ENCODE measurements at places on chromosomes 16 and 17.

DNA sequence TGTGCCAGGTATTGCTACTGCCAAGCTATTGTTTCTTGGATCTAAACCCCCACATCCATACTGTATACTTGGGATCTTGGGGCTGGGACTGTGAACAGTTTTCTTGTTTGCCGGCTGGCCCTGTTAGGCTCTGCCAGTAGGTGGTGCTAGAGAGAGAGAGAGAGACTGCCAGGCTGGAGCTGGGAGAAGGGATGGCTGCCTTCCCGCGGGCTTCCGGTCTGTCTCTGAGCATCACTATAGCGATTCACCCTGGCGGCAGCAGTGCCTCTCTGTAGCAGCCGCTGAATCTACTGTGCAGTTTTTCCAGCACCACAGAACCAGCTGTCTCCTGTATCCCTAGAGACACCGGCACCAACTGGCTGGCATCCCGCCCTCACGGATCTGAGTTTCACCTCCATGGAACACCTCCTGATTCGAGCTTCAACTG lies 201.2 kb downstream of the UTP18 start:
- DNase-seq: peak; percentile 22

GRCh38 chr16:27945233-27945973 lies 118.1 kb downstream of the GSG1L start:
- DNase-seq: no peak

DNA sequence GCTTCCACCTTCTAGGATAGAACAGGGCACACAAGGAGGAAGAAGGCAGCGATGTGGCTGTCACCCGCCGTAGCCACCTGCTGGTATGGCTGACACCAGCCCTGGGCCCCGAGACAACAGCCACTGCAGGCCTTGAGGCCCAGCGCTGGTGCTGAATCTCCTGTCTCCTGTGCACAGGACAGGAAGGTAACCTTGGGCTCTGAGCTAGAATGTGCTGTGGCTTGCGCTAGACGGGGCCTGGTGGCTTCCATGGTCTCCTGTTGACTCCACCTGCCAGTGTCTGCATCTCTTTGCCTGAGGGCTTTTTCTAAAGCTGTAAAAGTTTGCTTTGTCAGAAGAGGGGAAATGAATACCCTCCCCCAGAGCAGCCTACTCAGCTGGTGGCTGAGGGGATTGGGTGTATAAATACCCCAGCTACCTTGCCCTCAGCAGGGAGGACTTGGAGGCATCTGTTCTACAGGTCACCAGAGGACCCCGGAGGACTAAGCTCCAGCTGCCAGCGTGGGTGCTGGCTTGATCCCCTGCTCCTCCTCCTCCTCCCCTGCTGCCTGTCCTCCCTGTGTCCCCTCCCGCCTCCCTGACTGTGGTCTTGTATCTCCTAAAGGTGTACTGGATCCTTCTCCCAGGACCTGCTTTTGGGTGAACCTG lies 76.1 kb upstream of the SDK2 start:
- no peak for DNase-seq

GRCh38 chr17:3613124-3613523 lies 3.9 kb upstream of the TRPV1 start:
- DNase-seq: no peak

- DNase-seq: no peak
These were observed 38.0 kb downstream of the MMP15 start for GRCh38 chr16:58063377-58064076.

DNA sequence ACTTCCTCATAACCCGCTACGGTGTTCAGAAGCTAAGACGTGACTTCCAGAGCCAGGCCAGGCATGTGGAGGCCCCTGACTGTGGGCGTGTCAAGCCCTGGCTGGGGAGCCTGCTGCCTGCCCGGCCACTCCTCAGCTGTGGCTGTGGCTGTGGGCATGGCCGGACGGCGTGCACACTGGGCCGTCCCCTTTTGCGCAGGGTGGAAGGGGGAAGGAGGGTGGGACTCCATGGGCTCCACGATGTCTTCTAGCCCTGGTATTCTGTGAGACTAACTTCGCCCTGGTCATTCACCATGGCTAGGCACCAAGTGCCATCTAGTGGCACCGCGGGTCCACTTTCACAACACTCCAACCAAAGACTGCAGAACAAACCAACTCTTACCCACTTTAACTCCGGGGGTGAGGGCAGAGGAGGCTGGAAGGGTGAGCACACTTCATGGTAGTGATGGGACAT lies 67.9 kb downstream of the N4BP1 start:
- no peak for DNase-seq

- DNase-seq: no peak
These were observed 509.0 kb upstream of the KIF2B start for GRCh38 chr17:53313746-53314145.

DNA sequence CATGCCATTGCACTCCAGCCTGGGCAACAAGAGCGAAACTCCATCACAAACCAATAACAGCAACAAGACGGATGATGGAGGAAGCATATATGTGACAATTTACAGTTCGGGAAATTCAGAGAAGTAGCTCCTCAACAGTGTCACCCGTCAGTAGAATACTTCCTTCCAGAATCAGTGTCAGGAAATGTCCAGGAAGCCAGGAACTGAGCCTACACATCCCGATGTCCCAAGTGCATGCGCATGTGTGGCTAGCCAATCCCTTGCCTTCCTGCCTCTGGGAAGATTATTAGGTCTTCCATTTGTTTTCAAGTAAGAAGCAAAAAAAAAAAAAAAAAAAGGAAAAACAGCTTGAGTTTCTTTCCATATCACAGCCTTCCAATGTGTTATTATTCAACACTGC lies 1.4 kb upstream of the PITPNC1 start:
- no peak for DNase-seq

DNA sequence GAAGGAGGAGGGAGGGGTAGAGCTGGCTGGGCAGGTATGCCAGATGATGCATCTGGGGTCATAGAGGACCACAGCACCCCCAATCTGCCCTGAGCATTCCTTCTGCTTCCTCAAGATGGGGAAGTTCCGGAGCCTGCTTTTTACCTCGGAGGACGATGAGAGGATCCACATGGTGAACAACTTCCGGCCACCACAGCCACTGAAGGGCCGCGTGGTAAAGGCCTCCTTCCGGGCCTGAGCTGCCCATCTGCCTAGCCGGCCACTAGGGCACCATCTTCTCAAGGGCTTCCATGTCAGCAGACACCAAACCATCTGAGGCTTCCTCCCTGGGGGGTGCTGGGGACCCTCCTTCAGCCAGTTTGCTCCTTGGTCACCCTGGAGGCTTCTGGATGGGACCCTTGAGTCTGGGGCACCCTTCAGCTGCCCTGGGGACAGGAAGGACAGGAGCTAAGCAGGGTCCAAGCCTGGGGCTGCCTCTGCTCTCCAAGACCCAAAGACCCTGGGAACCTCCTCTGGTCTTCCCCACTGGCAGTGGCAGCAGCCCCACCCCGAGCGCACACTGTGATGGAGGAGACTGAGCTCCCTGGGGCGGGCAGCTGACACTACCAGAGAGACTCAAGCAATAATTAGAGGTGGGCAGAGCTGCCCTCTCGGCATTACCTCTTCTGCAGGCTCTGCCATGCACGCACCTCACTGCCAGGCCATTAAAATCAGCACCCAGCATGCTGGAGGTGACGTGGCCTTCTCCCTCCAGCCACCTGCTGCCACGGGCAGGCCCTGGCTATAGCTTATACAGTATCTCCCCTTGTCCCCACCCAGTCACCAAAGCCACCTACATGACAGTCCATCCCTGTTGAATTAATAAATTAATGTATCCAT lies 9.3 kb downstream of the CA7 start:
- no peak for DNase-seq

- no peak for DNase-seq
These were observed 712.8 kb downstream of the CDH8 start for GRCh38 chr16:61323456-61323855.

DNA sequence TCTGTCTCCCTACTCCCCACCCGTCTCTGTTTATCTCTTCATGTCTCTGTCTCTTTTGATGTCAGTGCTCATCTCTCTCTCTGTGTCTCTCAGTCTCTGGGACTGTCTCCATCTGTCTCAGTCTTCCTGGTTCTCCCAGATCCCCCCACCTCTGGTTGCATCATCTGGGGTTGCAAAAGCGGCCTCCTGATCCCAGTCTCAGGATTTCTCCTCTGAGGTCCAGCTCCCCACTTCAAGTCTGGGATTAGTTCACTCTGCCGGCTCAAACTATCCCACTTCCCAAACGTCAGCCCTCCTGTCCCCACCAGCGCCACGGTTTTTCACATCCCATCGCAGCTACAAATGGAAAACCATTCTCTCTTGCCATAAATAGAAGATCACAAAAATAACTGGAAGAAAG lies 9.0 kb downstream of the TEKT5 start:
- DNase-seq: no peak

GRCh38 chr16:85312642-85313525 lies 200.6 kb upstream of the CIBAR2 start:
- no peak for DNase-seq

DNA sequence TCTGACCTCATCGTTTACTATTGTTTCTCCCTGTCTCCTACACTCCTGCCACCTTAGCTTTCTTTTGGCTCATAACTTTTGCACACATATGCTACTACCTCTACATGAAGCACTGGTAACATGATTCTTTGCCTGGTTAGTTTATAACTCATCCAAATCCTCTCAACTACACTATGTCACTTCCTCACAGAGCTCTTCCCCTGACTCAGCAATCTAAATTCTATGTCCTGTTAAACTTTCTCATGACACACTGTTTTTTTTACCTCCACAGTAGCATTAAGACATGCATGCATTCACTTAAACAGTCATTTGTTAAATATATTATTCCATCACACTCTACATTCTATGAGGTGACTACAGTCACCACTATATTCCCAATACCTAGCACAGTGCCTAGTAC lies 19.7 kb downstream of the APPBP2 start:
- no peak for DNase-seq

- no peak for DNase-seq
These were observed 328.6 kb downstream of the MAP2K6 start for GRCh38 chr17:69743091-69743490.

GRCh38 chr17:47225911-47226688 lies 17.0 kb downstream of the MYL4 start:
- DNase-seq: no peak

GRCh38 chr17:45170931-45171337 lies 9.3 kb downstream of the HEXIM2 start:
- no peak for DNase-seq

DNA sequence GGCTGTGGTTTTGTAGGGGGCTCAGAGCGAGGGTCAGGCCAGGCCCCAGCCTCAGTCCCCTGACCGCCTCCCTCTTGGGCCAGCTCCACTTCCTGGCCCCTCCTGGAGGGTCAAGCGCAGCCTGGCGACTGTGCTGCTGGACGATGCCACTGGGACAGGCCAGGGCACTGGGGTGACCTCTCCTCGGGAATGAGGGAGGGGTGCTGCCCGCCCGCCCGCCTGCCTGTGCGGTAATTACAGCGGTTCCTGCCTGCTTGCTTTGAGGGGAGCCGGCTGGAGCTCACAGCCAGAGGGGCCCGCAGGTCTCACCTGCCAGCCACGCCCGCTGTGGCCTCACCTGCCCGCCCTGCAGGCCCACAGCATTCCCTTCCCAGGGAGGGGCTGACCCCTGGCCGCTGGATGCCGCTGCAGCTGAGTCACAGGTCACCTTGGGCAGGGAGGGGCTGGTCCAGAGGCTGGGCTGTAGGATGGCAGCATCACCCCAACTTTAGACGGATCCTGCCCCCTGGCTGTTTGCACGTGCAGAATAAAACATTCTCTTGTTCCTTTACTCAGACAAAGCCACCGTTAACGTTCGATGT lies 76.7 kb upstream of the CBX4 start:
- DNase-seq: no peak

DNA sequence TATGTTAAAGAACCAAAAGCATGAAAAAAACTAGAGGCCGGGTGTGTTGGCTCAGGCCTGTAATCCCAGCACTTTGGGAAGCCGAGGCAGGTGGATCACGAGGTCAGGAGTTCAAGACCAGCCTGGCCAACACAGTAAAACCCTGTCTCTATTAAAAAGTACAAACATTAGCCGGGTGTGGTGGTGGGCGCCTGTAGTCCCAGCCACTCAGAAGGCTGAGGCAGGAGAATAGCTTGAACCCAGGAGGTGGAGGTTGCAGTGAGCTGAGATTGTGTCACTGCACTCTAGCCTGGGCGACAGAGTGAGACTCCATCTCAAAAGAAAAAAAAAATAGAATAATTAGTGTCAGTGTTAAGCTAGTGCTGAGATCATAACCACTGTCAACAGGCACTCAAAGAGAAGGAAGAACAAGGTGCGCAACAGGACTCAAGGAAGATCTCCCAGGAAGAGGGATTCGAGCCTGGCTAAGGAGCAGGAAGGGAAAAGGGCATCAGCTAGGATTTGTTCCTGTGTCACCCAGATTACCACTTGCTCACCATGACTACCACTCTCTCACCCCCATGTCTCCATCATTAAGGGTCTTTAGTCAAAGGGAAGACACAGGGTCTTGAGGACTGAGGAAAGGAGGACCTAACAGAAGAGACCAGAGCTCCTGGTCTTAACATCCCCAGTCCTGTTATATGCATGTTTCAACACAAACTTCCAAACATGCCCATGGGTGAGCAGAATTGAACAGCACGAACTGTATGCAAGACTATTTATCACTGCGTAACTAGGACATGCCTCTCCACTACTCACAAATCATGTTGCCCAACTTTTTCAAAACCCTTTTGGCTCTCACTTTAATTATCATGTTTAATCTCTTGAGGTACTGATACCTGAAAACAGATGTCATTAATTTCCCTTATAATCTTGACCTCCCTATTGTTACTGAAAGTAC lies 88.3 kb upstream of the PLEKHM1 start:
- DNase-seq: no peak

GRCh38 chr16:75248142-75248535 lies 3.3 kb downstream of the BCAR1 start:
- DNase-seq: no peak

GRCh38 chr17:72693956-72694355 lies 398.5 kb downstream of the SLC39A11 start:
- DNase-seq: no peak

- DNase-seq: no peak
These were observed 30.1 kb downstream of the IKZF3 start for GRCh38 chr17:39834017-39834416.

DNA sequence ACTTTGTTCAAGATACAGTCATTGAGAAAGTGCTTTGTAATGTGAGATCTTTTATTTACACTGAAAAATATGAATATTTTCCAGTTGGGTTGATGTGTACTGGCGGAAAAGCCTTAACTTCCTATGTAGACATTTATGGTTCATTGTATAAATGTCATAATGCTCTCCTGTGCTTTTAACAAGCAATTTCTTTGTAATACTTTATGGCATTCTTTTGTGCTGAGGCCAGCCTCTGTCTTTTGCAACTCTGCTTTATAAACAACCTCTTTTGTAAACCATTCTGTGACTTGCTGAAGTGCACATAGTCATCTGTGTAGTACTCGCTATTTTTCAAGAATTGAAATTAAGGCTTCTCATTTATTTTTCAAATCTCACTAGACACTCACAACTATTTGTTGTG lies 291.2 kb downstream of the CDH11 start:
- no peak for DNase-seq

DNA sequence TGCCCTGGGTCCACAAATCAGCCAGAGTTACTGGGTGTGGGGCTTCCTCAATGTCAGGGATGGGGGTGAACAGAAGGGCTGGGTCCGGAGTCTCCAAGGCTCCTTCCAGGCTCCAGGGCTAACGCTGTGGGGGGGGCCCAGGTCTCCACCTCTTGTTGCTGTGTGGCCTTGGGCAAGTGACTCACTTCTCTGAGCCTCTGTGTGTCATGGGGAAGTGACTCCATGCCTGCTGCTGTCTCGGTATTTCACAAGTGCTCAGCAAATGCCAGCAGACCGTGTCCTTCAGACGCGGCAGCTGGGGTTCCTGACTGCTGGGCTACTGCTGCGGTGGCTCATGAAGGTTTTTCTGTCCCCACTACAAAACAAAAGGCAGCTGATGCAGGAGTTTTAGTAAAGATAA lies 26.6 kb downstream of the JPH3 start:
- no peak for DNase-seq

Data from activated T-cell treated with anti-CD3 and anti-CD28 coated beads for 24 hours (primary cell).